Right cardiac atrium (tissue), 5 donors: ENCODE measurements at places on chromosomes 1 and 21. TPM values are rescaled to one million over a fixed set of nuclear protein-coding genes. Genes with fewer than 3 reads are reported as not detected.
A peak's percentile ranks its signal among the peaks of the same experiment; 100 is the strongest.

GRCh38 chr1:107879346-107879745, 85.6 kb downstream of the VAV3 start:
- DNase-seq, result no peak

DNA sequence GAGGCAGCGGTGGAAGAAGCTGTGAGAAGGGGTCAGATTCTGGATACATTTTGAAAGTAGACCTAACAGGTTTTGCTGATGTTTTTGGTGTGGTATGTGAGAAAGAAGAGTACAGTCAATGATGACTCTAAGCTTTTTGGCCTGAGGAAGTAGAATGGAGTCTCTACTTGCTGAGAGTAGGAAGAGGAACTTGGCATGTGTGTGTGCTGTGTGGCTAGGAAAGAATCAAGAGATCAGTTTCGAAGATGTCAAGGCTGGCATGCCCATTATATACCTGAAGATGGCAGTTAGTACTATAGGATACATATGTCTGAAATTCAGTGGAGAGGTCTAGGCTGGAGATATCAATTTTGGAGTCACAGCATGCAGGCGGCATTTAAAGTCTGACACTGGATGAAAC, 64.4 kb downstream of the MAB21L3 start:
- no peak for DNase-seq

DNA sequence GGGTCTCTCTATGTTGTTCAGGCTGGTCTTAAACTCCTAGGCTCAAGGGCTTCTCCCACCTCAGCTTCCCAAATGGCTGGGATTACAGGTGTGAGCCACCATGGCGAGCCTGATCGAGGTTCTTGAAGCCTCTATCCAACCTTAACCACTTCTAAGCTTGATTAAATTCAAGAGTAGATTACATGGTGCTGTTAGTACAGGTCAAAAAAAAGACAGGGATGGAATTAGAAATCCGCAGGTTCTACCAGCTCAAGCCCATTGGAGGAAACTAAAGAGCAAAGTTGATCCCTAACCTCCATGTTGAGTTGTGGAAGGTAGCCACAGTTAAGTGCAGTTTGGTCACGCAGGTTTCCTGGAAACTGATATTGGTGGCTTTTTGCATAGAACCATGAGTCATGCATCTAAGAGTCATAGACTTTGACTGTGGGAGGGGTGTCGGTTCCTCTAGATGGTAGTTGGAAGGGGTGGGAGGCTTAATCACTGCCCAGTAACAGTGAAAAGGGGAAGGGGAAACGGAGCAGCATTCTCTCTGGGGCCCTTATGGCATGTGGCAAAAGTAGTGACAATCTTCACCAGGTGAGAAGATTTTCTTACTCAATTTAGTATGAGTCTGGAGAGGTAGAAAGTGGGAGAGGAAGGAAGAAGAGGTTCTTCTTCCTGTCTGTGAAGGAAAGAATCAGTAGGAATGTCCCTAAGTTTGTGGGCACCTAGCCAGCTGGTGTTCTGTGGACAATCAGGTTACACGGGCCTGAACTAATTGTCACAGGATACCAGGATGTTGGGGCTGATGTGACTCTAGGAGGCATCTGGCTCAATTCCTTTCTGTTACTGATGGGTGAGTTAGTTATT, 7.0 kb downstream of the CD53 start:
- DNase-seq, result no peak

The ALPL gene
- 10.1 TPM for total RNA-seq

DNA sequence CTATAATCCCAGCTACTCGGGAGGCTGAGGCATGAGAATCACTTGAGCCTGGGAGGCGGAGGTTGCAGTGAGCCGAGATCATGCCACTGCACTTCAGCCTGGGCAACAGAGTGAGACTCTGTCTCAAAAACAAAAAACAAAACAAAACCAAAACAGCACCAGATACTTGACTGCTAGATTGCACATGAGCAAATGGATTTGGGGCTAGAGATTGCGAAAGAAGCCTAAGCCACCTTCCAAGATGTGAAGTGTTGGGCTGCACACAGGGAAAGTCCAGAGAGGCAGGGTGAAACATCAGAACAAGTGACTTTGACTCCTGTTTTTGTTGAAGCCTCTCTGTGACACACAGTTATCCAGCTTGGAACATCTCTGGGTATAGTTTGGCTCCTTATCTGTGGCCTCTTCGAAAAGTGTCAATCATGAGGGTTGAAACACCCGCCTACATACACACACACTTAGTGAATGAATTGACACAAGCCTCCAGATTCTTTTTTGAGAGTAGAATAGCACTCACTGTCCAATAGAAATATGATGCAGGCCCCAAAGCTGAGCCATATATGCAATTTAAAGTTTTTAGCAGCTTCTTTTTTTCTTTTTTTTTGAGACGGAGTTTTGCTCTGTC, 34.2 kb upstream of the GPR137B start:
- no peak for DNase-seq

DNA sequence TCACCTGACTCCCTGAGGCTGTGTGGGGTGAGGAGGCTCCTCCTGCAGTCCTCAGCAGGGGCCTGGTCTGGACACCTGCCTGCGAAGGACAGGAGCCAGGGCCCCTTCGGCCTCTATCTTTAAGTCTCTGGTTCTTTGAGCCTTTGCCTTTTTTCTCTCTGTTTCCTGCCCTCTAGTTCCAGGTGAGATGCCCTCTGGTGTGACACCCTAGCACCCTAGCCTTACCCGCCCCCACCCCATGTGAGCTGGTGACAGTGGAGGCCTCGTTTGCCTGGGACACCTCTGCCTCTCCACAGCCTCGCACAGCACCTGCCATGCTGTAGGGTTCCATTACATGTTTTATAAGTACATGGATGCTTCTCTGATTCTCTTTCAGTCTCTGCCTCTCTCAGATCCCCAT, 47.3 kb downstream of the DDX20 start:
- DNase-seq, result no peak

The THEMIS2 gene
- total RNA-seq, result 9.4 TPM

The KIRREL1 gene
- total RNA-seq, result 14.7 TPM

- DNase-seq, result no peak
These were observed 13.0 kb upstream of the KLHDC8A start for GRCh38 chr1:205369701-205370123.

- DNase-seq, result no peak
These were observed 12.5 kb downstream of the ESRRG start for GRCh38 chr1:216710598-216711333.

The NBPF10 gene
- total RNA-seq, result 1.2 TPM

GRCh38 chr1:3837200-3837599, 19.8 kb downstream of the CEP104 start:
- no peak for DNase-seq

DNA sequence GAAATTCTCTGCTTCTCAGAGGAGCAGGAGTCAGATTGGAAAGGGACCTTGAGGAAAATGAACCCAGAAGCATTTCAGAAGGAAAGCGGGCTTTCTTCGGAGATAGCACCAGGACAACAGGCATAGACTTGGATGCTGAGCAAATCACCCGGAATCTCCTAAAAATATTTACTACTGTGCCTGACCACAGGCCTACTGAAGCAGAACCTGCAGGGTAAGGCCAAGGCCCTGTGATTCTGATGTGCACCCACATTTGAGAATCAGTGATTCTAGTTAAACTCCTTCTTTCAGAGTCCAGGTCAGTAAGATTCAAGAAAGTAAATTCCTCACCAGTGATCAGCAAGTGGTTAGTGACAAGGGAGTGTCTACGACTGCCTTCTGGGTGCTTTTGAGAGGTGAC, 307.3 kb upstream of the DUSP10 start:
- DNase-seq, result no peak

GRCh38 chr1:7975212-7975865, 13.8 kb downstream of the PARK7 start:
- DNase-seq, result peak; percentile 83

DNA sequence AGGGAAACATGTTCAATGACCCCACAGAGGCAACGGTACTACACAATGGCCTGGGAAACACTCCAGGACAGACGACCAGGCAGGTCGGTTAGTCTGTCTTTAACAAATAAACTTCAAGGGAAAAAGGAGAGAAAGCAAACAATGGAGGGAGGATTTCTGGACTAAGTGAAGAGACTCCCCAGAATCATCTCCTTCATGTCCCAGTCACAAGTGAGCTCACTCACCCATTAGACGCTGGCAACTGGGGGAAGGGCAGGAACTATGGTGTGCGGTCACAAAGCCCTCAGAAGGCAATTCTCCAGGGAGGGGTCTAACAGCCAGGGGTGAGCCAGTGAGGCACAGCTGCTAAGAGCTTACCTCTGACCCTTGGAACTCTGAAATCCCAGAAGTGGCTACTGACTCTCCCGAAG, 55.7 kb upstream of the NADK start:
- no peak for DNase-seq

DNA sequence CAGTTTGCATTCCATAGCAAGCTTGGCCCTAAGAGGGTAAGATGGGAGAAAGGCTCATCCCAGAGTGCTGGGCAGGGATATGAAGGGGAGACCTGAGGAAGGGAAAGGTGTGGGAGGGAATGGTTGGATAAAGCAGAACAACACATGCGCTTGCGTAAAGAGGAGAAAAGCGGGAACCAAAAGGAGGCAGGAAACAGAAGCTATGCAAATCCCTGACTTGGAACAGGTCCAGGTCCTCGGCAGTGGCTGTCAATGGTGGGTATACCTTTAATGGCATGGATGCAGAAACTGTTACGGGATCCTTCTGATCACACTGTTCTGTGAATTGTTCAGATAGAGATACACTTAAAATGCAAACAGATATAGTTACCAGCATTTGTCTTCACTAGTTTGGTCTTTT, 455.6 kb downstream of the SIPA1L2 start:
- no peak for DNase-seq

- no peak for DNase-seq
These were observed 87.3 kb downstream of the KCNJ6 start for GRCh38 chr21:37828991-37829390.

GRCh38 chr1:62373221-62373620, 54.0 kb upstream of the KANK4 start:
- no peak for DNase-seq

GRCh38 chr21:28186604-28187003, 806.1 kb downstream of the LTN1 start:
- DNase-seq, result no peak

DNA sequence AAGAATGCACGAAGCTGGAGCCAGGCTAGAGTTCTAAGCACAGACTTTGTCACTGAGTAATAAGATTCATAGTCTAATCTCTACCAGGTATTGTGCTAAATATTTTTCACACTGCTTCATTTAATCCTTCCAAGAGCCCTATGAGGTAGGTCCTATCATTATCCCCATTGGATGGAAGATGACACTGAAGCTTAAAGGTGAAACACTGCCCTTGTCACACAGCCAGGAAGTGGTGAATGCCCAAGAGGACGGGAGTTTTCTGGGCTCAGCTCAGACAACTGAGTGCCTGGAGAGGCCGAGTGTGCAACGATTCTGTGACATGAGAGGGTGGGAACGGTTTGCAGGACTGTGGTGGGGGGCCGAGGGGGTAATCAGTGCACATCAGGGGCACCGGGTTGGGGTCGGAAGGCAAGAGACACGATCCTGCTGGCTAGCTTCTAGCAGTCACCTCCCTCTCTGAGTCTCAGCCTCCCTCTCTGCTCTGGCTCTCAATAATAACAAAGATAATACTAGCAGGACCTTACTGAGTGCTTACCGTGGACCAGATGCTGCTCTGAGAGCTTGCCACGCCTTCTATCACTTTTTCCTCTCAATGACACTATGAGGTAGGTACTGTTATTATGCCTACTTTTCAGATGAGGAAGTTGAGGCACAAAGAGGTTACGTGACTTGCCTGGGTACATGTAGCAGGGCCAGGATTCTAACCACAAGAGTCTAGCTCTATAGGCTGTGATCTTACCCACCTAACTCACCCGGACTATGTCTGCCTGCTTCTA, 12.4 kb downstream of the KCNQ4 start:
- no peak for DNase-seq

DNA sequence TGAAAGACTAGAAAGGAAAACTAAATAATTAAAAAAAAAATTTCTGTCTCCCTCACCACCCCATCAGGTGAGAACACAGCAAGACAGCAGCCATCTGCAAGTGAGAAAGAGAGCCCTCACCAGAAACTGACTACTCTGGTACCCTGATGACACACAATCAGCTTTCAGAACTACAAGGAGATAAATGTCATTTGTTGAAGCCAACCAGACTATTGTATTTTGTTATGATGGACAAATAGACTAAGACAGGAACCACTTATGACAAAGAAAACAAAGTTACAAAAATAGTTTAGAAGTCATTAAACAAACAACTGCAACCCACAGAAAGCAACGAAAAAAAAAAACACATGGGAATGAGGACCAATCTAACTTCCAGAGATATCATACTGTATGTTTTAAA, 98.3 kb downstream of the FAF1 start:
- DNase-seq, result no peak

DNA sequence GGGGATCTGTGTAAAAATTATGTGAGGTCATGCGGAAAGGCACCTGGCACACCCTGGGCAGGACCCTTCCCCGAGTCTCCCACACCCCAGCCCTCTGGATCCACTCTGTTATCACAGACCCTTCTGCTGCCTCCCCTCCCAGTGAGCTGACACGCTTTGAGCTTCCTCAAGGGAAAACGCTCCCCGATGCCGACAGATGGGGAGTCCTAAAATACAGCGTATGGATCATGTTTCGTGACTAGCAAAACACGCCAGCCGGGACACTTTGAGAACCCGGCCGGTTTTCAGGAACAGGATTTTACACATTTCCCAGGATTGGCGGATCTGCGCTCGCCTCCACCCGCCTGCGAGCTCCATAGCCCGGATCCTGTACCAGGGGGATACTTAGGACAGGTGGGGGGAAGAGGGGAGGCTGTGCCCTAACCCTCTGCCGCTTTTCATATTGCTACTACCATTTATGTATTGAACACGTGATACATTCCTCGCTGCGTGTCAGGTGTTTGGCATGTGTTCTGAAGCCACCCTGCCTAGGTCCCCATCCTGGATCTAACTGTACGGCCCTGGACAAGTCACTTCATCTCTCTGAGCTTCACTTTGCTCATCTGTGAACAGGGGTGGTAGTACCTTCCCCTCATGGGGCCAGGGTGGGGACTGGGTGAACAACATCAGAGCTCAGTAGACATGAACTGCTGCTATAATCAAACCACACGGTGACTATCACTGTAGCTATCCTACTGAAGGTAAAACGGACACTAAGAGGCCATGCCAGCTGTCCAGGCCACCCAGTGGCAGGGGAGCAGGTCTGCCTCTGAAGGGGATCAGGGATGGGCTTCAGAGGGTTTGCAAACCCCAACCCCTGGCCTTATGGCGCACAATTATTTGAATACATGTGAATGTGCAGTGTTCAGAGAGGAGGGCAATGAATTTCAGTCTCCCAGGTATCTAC, 63.2 kb downstream of the SSBP3 start:
- DNase-seq, result no peak

DNA sequence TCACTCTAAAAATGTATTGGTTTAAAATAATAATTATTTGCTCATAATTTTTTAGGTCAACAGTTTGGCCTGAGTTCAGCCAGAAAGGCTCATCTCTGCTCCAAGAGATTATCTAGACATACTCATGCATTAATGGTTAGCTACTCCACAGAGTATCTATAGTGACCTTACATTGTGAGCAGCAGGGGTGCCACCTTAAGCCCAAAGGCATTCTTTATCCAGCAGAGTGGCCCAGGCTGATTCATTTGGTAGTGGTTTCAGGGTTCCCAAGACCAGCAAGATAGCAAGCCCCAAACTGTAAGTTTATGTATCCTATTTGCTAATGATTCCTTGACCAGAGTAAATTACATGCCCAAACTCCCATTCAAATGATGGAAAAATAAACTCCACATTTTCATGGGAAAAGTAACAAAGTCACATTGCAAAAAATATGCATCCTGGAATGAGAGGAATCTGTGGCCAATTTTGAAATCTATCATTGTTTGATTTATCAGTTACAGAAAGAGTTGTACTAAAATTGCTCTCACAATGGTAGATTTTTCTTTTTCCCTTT, 182.6 kb upstream of the KCNK2 start:
- no peak for DNase-seq
